ENCODE measurements at places on chromosomes 2 and 18.

DNA sequence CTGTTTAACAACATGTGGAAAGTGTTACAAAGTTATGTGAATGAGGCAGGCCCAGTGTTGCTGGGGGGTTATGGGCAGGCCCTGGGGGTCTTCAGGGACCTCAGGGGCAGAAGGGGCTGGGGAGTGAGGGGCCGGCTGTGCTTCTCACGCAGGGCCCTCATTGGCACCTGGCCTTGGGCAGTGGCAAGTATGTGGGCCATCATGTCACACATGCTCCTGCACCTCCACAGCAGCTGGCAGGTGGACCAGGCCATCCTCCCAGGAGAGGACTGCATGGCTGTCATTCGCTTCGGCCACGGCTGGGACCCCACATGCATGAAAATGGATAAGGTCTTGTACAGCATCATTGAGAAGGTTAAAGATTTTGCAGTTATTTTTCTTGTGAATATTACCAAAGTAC is 47.4 kb downstream of the ZNF385B start:
- no peak for DNase-seq

DNA sequence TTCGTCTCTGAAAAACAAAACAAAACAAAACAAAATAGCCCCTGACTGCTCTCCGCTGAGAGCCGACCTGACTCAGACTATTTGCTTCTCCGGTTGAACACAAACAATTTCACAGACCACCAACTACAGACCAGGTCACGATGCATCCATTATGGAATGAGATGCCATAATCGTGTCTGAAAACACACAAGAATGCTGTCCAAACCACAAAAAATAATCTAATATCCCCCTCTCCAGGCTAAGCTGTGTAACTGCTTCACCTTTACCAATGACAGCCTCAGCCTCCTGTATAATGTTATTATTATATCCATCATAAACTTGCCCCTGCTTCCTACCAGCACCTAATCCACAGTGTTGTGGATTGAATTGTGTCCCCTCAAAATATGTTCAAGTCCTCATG is 114.7 kb downstream of the DNAH6 start:
- peak; percentile 7 for DNase-seq

DNA sequence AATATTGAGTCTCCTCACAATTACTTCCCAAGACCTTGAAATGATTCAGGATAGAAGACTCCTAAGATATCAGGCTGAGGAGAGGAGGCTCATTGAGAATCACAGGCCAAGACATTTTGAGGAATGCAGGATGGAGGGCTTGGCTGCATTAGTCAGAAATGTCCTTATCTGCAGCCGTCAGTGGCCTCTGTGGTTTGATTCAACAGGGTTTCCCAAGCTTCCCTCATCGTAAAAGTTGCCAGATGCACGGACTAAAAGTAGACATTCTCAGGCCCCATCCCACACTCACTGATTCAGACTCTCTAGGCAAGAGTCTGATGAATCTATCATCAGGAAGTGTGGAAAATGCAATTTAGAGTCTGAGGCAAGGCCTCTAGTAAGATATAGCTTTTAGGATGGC is 34.0 kb upstream of the TMEM178A start:
- no peak for DNase-seq

GRCh38 chr18:57931038-57931437 is 113.0 kb upstream of the NEDD4L start:
- DNase-seq, result peak; percentile 54

DNA sequence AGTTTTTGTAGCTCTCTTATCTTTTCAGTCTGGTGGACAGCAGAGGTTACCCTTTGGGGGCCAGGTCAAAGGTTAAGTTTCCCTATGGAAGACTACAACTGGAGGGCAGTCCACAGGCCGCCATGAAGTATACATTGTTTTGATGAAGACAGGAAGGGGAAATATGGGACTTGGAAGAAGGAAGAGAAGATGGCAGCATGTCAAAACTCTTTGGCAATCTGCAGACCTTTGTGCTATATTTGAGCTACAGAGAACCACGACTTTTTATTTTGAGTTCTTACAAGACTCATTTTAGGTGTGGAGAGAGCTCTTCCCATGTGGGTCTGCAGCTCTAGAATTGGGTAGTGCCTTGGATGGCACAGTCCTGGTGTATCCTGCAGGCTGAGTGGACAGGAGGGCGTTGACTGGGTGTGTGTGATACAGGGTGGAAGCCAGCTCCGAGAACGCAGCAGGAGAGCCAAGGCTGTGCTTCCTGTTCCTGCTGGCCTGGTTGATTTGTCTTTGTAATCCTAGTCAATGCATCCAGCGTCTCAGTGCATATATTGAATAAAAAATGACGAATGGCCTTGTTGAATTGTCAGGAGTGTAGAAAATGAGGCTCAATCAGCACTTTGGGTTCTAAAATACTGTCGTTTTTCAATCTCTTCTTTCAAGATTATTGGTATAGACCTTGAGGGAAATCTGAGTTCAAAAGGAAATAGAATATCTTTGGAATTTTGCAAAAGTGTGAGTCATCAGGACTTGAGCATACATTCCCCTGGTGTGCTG is 11.5 kb downstream of the ITGA6 start:
- DNase-seq, result no peak

- DNase-seq, result no peak
Measured at GRCh38 chr2:118939994-118940393, 2.0 kb upstream of the MARCO start.

- DNase-seq, result no peak
Measured at GRCh38 chr2:8587920-8588830, 93.7 kb upstream of the ID2 start.

- no peak for DNase-seq
Measured at GRCh38 chr2:61710711-61711110, 143.1 kb downstream of the FAM161A start.

DNA sequence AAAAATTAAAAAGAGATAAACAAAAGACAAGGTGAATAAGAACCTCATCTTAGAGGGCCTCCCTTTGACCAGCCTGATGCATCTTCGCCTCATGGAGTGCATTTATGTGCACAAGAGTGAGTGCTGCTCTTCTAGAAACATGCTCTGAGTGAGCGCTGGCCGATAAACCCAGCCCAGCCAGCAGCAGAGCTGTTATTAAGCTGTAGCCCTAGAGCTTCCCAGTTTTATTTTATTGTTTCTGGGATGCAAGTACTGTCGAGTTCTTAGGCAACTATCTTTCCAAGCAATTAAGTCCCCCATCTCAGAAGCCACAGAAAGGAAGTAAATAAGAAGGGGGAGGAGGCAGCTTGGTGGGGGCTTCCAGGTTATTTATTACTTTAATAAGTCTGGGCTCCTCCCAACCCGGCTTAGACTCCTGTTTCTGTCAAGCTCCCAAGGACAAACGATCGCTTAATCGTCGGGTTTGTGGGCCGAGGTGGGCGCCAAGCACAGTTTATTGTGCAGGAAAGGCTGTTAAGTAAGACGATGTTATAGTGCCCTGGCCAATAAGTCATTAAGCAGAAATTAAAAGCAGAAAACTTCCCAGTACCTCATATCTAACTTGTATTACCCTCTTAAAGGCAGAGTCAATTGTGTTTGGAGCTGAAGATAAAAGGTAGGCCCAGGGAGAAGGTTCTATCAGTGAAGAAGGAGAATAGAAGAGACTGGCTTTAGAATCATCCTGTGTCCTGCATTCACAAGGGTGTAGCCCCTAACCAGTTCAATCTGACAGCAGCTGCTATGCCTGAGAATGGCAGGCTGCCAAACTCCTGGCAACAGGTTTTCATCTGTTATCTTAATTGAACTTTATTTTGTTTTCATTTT is 176.3 kb downstream of the PIK3C3 start:
- DNase-seq, result peak; percentile 10

DNA sequence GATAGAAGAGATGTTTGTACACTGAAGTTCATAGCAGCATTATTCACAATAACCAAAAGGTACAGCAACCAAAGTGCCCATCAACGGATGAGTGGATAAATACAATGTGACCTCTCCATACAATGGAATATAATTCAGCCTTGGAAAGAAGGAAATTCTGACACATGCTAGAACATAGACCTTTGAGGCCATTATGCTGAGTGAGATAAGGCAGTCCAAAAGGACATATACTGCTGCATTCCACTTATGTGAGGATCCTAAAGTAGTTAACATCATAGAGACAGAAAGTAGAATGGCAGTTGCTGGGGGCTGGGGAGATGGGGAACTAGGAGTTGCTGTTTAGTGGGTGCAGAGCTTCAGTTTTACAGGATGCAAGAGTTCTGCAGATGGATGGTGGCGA is 38.2 kb upstream of the GLI2 start:
- DNase-seq, result no peak

DNA sequence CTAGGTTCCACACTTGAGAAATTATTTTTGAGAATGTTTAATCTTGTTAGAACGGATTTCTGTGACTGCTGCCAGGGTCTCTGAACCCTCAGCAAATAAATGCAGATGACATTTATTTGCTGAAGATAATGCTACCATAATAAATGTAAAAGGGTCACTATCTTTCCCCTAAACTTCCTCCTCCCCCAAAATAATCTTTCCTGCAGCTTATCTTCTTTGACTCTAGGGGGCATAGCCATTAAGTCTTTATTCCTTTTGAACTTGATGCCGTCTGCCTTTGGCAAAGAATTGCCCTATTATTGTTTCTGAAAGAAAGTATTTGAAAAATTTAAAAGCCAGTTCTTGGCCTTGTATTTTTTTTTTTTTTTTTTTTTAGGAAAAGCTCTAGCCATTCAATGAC is 63.6 kb upstream of the ACSL3 start:
- DNase-seq, result peak; percentile 38

DNA sequence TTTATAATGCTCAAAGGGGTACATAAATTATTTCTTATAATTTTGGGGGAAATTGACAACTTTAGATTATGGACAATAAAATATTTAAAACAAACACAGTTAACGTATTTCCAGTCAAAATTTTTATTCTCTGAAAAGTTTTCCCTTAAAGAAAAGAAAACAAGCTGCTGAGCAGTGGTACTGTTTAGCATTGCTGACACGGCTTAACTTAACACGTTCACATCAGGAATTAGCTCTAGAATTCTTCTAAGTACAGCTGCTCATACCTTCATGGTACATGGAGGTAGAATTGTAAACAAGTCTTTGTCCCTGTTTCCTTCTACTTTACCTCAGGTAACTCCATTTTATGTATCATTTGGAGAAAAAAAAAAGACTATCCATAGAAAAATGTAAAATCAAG is 2.0 kb downstream of the SLC38A11 start:
- no peak for DNase-seq

DNA sequence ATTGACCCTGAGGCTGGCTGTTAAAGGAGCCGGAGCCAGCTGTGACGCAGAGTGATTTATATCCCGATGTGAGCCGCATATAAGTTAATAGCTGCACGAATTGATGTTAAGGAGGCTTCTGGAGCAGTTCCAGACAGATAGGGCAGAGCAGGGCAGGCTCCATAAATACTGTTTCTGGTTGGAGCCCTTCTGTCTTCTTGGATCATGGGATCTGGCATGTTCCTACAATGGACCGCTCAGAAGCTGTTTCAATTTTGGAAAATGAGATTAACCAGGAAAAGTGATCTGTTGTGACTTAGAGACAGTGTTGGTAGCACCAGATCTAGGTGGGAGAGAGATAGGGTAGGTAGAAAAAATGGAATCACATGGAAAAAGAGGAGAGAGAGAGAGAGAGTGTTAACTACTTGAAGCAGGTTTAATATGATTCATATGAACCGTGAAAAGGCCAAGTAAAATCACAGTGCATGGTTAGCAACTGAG is 4.8 kb upstream of the IGFBP5 start:
- peak; percentile 70 for DNase-seq
